ENCODE measurements at places on chromosomes 2 and 18.

DNA sequence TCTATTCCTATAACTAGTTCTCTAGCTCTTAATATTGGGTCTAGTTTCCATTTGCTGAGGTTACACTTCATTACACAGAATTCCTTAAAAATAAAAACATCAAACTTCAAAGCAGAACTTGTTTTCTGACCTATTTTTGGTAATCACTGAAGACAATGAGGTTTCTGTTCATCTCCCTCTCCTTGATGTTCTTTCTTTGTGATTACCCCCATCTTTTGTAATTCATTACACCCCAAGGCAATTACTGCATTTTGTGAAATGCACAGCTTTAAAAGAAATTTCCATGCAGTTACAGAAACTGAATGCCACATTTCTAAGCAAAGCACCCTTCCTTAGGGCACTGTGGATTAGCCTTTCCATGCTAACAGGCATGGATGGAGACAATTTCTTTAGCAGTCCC, 363.2 kb upstream of the RND3 start:
- no peak for DNase-seq

DNA sequence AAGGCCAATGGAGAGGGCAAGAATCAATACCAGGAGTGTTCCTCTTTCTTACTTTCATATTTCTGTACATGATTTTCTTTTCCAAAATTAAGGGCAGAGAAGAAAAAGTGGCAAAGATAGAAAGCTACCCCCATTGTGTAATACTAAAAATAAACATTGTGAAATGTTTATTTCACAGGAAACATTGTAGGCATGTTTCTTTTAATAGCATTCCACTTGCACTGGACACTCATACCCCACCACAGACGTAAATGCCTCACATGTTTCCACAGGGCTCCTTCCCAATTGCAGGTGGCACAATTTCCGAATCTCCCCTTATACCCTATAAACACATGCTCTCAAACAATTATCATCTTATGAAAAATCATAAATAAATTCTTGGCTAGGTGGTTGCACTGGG, 645.1 kb upstream of the SETBP1 start:
- no peak for DNase-seq

- no peak for DNase-seq
These were observed 46.7 kb downstream of the LYPD1 start for GRCh38 chr2:132623096-132623839.

DNA sequence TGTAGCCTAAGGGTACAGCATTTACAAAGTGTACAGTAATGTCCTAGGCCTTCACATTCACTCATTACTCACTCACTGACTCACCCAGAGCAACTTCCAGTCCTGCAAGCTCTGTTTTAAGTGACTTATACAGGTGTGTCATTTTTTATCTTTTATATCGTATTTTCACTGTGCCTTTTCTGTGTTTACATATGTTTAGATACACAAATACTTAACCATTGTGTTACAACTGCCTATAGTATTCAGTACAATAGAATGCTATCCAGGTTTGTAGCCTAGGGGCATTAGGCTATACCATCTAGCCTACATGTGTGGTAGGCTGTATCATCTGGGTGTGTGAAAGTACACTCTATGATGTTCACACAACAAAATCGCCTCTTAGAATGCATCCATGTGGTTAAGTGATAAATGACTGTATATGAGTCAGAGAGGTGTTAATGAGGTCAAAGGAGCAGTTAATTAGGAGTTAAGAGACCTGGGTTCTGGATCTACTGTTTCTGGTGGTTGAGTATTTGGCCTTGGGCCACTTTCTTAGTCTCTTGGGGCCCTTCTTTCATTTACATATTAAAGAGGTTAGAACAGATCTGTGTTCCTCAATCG, 149.1 kb downstream of the GREB1L start:
- no peak for DNase-seq

GRCh38 chr18:3225588-3225987, 5.8 kb upstream of the MYOM1 start:
- DNase-seq: no peak

GRCh38 chr2:204900910-204901309, 355.6 kb downstream of the PARD3B start:
- no peak for DNase-seq

DNA sequence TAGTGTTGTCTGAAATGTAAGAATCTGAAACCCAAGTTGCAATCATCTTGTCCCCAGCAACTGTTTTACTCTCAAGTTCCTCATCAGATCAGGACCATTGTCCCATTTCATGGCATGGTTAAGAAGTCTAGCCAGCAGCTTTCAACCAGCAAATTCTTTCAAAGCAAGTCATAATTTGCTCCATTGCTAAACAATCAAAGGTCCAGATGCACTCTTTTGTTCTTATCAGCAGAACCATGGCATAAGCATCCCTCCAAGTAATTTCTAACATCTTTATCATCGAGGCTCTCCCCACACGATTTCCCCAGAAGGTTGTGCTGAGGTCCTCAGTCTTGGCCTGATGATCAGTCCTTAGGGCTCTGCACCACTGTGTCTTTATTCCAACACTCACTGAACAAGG, 67.5 kb upstream of the APCDD1 start:
- no peak for DNase-seq

DNA sequence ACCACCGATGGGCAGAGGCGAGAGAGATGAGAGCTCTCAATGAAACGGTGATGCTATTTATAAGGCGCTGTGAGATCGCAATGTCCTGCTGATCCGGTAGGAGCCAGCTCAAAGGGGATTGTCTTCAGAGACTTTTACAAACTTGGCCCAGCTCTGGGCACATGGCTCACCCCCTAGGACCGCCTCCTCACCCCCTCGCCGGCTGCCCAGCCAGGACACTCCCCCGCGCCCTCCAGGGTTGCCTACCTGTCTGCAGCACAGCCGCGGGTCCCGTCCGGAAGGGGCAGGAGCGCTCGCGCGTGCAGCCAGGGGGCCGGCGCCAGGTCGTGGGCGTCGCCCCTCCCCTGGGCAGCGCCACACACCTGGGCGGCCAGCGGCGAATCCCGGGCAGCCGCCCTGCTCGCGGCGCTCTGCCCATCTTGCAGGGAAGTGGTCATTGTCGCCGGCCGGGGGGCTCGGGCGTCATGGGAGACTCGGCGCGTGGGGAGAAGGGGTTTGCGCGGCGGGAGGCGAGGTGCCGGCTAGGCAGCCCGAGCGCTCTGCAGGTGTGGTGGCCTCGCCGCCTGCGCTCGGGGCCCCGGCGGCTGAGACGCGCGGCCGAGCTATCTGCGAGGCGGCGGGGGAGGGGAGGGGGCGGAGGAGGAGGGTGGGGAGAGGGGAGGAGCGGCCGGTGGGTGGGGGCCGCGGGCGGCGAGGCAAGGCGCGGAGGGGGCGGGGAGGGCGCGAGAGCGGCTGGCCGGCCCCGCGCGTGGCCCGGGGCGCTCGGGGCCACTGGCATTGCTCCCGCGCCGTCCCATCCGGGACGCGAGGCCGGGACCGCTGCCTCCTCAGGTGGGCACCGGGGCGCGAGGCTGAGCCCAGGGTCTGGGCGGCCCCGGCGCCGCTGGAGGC, at the start of gene GRB14:
Gene GRB14 (minus strand): TSS at position 610 of the 891 bp plus-strand sequence. CDS start 173 bp downstream, at position 437.
- no peak for DNase-seq

DNA sequence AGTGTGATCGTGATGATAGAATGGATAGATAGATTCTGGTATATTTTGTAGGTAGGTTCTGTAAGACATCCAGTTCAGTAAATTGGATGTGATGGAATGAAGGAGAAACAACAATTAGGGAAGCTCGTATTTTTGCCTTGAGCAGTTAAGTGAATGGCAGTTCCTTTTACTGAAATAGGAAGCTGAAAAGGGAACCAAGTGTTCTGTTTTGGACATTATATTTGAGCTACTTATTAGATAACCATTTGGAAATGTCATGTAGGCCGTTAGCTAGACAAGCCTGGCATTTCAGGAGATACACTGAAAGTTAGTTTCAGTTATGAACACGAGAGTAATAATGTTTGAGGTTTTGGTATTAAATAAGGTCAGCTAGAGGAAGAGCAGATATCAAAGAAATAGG, 41.5 kb downstream of the MARCHF7 start:
- no peak for DNase-seq

- DNase-seq: no peak
These were observed 43.9 kb upstream of the TACR1 start for GRCh38 chr2:75243219-75243618.

GRCh38 chr2:65598264-65598663, 165.9 kb upstream of the SPRED2 start:
- no peak for DNase-seq

DNA sequence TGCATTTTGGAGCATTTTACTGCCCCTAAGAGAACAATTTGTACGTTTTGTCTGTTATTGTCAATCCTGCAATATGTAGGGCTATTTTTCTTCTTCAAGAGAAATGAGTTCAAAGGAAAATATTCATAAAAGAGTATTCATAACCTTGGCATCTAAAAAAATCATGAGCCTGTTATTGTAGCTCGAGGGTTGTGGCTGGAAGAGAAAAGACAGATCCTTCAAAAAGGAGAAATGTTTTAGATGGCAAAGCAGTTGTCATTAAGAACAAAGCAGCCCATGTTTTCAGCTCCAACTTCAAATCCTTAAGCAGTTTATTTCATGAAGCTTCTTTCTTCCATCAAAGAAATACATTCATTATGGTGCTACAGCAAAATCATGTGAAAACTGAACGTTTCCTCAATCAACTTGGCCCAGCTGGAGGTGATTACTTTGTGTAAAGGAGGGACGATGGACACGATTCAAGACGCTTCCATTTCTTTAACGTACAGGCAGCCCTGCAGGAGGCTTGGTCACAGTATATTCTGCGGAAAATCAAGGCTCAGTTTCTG, 31.4 kb downstream of the QPCT start:
- no peak for DNase-seq

DNA sequence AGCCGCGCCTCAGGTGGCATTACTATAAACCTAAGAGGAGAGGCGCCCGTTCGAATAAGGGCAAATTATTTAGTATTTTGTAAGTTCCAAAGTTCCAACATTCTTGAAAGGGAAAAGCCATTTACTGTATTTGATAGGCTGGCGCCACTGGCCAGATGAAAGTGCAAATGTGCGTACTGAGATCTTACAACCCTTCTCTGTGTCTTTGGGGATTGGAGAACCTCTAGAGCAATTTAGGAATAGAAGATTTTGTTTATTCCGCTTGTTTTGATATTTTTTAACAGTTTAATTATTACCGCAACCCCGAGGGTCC, 467 bp upstream of the WDR35 start:
- DNase-seq: no peak

GRCh38 chr2:45654250-45654649, 2.8 kb downstream of the PRKCE start:
- no peak for DNase-seq

DNA sequence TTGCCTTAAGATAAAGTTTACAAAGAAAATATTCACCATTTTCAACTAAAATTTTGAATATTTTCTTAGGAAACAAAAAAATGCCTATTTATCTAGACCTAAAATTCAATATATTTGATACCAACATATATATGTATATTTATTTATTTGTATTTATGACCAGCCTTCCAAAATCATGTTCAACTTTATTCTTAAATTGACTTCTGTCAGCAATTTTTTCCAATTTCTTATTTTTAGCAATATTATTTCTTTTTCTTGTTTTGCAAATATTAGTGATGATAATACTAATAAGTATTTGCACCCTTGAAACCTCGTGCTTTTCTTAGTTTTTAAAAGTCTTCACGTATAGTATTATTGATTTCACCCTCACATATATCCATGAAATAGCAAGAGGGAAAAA, 68.2 kb upstream of the PHLPP1 start:
- DNase-seq: no peak

DNA sequence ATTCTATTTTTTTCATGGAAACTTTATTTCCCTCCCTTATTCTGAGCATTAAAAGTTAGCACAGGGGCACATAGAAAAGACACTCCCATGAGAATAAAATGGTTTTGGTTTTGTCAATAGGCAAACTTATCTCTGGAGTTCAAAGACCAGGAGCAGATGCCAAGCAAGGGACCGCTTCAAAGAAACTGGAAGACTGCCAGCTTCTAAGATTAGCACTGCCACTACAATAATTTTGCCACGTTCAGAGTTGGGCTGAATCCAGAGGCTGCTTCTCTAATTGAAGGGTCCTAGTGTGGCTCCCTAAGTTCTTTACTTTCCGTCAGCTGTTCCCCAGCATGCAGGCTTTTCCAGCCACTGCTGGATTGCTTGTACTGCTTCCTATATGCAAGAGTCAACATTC, 681.0 kb upstream of the GCFC2 start:
- DNase-seq: no peak

DNA sequence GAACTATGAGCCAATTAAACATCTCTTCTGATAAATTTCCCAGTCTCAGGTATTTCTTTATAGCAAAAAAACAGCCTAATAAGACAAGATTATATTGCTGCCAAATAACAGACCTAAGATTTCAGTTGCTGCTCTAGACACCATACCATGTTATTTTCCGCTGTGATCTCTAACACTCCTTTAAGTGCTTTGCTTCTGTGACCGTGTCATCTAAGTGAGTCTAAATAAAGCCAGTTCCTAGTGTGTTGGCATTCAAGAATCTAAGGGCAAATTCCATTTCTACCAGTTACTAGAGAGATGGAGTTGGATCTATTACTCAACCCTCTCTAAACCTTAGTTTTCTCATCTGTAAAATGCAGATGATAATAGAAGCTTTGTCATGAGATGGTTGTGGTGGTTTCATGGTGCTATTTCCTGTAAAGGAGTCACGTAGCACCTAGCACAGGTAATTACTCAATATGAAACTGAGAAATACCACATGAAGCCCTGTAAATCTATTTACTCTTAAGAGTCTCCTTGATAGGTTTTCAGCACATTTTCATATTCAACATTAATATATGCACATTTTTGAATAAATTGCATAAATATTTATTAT, 40.5 kb downstream of the SPHKAP start:
- DNase-seq: no peak

DNA sequence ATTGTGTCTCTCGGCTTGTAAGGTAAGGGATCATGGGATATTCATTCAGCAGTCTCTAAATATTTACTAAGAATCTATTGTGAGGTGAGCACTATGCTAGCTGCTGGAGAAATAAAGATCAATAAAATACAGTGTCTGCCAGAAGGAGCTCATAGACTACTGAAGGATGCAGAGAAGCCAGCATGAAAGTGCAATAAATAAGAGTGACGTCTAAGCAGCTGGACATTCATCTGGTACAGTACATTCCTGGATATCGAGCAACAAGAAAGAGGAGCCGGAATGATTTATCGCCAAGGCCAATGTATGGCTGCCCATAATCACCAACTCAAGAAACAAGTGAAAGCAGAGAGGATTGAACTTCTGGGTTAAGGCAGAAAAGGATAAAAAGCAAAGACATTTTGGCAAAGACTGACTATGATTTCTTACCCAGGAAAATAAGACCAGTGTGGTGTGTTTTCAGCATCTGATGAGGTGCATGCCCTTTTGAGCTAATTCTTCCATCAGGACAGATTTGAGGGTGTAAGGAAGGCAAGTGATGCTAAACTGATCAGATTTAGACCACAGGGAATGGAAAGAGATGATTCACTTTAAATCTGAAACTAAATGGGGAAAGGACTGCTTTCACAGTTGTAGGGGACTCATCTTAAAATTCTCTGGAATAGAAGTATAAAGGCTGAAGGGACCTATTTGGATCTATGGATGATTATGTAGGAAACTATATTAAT, 18.7 kb upstream of the LMAN1 start:
- DNase-seq: no peak

GRCh38 chr2:169676850-169677249, 17.4 kb downstream of the CFAP210 start:
- DNase-seq: no peak

GRCh38 chr2:211396815-211397214, 840.4 kb downstream of the CPS1 start:
- no peak for DNase-seq

- no peak for DNase-seq
These were observed 4.3 kb upstream of the ASIC4 start for GRCh38 chr2:219509780-219510511.

GRCh38 chr2:38163579-38163978, 87.6 kb upstream of the CYP1B1 start:
- DNase-seq: no peak

- no peak for DNase-seq
These were observed 221.4 kb downstream of the CLIP4 start for GRCh38 chr2:29336341-29337241.

Measured in activated T-helper 1 cell treated with Interleukin-2 at 50 U/mL for 16 hours (primary cell).